NCI-H1105 (cell line): ENCODE measurements at places on chromosomes 2 and 18.

GRCh38 chr2:161427664-161428587 lies 11.8 kb downstream of the TBR1 start:
- DNase-seq: no peak

- DNase-seq: no peak
These were observed 160.8 kb downstream of the KLHL29 start for GRCh38 chr2:23545811-23546210.

DNA sequence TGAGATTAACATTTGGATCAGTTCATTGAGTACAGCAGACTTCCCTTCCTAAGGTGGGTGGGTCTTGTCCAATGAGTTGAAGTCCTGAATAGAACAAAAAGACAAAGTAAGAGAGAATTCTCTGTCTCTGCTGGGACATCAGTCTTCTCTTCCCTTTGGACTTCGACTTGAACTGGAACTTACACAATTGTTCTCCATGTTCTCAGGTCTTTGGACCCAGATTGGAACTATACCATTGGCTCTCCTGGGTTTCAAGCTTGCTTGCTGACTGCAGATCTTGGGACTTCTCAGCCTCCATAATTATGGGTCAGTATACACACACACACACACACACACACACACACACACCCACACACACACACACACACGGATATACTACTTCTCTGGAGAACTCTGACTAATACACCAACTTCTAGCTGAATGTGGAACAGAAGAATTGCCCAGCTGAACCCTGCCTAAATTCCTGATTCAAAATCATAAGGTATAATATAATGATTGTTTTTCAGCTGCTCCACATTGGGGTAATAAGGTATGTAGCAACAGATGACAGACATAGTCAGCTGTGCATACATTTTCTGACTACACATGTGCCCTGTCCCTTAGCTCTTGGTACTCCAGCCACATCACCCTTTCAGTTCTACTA lies 214.0 kb downstream of the TGIF1 start:
- no peak for DNase-seq

- DNase-seq: no peak
These were observed 68.0 kb downstream of the KLHL29 start for GRCh38 chr2:23452853-23453420.

DNA sequence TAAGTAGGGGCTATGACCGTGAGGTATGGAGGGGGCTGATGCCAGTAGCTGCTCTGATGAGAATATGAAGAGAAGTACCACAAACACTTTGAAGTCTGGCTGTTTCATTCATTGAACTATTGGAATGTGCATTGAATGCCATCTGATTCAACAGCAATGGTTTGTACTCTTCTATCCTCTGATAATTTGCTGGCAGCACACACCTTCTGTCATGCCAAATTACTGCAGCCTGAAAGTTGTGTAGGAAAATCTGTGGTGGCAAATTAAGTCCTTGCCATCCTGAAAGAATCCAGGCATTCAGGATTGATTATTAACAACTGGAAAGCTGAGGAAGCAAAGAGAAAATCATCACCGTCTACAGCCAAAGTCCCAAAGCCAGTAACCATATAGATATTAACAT lies 711.2 kb downstream of the NRXN1 start:
- DNase-seq: no peak

DNA sequence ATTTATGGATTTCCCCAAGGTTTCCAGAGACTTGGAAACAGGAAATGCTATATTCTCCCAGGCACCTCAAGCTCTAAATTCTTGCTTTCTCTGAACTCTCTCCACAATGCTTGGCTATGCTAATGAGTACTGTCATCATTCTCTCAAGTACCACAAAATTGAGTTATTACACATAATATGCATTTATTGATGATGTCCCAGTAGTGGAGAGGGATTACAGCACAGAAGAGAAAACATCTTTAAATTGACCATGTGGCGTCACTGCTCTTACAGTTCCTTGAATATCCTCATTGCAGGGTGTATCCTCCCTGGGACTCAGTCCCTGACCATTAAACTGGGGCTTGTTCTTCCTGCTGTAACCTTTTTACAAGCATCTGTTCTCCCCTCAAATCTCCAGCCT lies 681.1 kb upstream of the FANCL start:
- DNase-seq: no peak

GRCh38 chr2:176637486-176638166 lies 368.4 kb downstream of the MTX2 start:
- no peak for DNase-seq

DNA sequence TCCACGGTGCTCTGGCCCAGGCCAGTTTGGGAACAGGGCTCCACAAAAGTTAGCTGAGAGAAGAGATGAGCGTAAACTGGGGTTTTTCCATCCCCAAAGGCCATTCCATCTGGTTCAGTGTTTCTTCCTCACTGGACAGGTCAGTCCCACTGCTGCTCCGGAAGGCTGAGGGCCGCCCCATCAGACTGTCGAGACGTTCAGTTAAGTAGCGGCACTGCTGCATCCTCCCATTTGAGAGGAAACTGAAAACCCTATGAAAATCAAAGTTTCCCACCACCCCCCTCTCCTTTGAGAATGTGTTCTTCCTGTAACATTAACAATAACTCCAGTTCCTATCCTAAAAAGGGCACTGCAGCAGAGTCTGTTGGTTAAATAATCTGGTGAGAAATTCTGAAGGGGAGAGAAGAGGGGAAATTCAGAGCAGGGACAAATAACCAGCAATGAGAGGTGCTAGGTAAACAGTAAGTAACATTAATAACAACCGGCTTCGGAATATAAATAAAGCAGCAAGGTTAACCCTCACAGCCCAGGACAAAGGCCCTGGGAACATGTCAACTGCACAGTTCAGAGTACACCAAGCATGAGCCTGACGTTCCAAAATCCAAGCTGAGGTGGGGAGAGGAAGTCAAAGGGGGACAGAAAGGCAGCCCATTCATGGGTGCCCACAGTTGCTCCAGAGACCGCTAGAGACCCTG lies 55.4 kb downstream of the UXS1 start:
- DNase-seq: no peak

DNA sequence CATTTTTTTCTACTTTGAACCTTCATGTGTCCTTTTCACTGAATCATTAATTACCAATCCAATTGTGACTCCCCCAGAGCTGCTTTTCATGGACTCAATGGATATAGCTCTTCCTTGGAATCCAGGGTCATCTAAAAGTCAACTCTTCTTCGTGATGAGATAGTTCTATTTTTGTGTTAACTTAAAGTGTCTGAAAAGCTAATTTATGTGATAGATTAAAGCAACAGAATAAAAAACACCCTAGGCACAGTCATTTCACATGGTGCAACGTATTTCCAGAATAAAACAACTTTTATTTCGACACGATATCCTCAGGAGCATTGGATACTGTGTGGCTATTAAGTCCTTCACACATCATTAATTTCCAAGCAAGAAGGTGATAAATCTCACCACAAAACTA lies 250.6 kb upstream of the SPHKAP start:
- DNase-seq: no peak

- no peak for DNase-seq
These were observed 707 bp upstream of the ERFE start for GRCh38 chr2:238158018-238158508.

- DNase-seq: no peak
These were observed 39.1 kb upstream of the B3GNT7 start for GRCh38 chr2:231356466-231356844.

GRCh38 chr18:36350839-36351469 lies 53.4 kb downstream of the FHOD3 start:
- DNase-seq: no peak

GRCh38 chr18:8901019-8901418 lies 195.7 kb downstream of the MTCL1 start:
- no peak for DNase-seq

- no peak for DNase-seq
These were observed 5.2 kb downstream of the CTDP1 start for GRCh38 chr18:79684787-79685186.
